ENCODE measurements at places on chromosomes 12 and 14.

DNA sequence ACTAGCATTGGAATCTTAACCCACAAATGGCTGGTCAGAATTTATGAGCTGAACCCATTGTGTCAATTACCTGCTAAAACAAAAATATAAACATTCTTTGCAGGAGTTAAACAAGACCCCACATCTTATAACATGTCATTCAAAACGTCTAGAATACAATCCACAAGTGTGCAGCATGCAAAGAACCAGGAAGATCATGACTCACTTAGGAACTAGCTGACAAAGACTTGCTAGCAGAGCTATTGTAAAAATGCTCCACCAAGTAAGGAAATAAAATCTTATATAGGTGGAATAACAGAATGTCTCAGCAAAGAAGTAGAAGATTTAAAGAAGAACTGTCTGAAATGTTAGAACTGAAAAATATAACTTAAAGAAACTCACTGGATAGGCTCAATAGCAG lies 26.5 kb upstream of the POC1B start:
- no peak for DNase-seq

GRCh38 chr12:93663006-93663728 lies 14.0 kb upstream of the CRADD start:
- DNase-seq, result no peak

DNA sequence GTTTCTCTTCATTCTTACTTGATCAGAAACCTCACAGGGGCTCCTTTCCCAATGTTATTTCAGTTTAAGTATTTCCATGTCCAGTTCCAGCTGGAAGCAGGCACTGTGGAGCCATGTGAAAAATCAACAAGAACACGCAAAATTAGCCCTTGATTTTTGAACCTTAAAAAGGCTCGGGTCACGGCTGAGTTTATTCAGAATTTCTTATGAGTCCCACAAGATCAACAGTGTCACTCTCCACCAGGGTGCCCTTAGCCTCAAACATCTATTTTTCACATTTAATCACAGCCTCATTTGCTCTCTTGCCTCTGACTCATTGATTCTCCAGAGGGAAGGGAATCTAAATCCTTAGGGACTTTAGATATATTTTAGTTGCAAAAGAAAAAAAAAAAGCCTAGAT lies 157.7 kb upstream of the AVPR1A start:
- no peak for DNase-seq

GRCh38 chr12:31300341-31300740 lies 25.6 kb downstream of the SINHCAF start:
- DNase-seq, result no peak

DNA sequence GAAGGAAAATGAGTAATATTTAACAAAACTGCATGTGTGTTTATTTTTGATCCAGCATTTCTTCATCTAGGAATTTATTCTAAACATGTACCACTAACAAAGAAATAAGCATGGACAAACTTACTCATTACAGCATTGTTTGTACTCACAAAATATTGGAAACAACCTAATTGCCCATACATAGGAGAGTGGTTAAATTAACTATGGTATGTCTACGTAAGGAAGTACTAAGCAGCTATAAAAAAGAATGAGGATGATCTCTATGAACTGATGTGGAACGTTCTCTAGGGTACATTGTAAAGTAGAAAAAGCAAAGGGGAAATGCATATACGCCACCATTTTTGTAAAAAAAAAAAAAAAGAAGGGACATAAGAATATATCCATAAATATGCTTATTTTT lies 17.4 kb upstream of the TAS2R42 start:
- no peak for DNase-seq

DNA sequence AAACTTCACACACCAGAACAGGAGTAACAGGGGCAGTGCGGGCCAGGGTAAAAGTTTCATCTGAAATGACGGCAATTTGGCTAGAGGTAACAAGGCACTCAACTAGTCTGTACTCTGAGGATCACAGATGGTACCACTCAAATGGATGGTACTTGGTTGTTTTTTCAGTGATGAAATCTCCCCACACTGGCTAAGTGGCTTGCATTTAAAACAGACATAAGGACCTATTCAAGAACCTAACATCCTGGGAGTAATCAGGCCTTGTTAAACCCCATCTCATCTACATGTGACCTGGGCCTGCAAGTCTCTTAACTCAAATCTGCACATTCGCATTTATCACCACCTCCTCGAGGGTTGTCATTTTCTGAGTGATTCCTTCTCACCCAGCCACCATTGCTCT lies 90.8 kb downstream of the PRKAB1 start:
- no peak for DNase-seq

All from upper lobe of right lung (tissue), 1 donor.